ENCODE measurements at places on chromosomes 7 and 10.

DNA sequence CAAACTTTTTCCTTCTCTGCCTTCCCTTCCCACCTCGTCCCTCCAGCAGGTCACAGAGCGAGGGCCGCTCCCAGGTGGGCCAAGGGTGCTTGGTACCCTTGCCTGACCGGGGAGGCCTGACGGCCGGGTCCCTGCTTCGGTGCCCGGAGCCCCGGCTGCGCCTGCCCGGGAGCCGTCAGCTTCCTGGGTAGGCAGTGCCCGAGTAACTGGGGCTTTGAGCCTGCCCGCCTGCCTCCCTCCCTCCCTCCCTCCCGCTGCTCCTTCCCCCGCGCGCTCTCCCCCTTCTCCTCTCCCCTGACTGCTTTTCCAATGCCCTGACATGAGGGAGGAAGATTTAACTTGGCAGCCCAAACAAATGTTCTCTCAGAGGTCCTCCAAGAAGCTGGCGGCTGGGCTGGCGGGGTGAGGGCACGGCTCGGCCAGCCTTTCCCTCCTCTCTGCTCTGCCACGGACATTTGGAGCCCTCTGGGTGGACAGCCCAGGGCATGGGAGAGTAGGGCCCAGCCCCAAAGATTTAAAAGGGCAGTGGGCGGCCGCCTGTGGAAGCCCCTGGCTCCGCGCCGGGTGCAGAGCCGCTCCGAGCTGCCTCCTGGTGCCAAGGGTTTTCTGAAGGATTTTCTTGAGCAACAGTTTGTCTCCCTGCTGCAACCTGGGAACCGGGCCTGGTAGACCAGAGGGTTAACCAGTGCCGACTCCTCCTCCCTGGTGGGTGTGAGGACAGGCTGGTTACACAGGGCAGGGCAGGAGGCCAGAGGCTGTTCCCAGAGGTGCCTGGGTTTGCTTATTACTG lies 2.0 kb downstream of the ZMIZ1 start:
- DNase-seq: peak; percentile 93

DNA sequence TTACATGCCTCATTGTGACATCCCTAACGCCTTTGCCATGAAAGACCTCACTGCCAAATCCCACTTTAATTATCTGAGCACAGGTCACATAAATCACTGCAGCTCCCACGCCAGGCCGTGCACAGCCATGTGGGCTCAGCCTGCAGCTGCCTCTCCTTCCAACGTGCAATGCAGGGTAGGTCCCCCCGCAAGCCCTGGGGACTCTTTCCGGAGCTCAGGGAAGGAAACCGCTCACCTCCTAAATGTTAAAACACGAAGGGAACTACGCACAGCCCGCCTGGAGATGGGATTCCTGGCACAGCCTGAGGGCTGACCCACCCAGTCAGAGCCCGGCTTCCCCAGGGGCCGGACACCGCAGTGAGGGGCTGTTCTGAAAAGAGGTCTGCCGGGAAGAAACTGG lies 128.0 kb downstream of the MAD1L1 start:
- no peak for DNase-seq

DNA sequence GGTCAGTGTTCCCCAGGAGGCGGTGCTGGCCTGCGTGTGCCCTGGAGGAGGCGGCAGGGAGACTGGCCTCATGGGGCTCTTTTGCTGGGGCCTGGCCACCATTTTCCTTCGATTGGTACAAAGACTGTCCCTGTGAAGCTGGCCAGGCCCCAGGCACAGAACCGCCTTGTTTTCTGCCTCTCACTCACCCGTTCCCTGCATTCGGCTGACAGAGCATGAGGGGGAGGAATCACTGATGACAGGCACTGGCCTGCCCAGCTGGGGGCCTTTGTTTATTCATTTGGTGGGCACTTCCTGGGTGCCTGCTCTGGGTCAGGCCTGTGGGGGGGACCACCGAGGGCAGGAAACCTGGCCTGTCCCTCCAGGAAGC lies 139.2 kb downstream of the FAM53B start:
- DNase-seq: peak; percentile 14

GRCh38 chr7:105580022-105580740 lies 1.1 kb downstream of the EFCAB10 start:
- no peak for DNase-seq
